Anterior cingulate cortex (tissue), 58 donors: ENCODE measurements at places on chromosomes 1 and 21.
A peak's percentile ranks its signal among the peaks of the same experiment; 100 is the strongest.

DNA sequence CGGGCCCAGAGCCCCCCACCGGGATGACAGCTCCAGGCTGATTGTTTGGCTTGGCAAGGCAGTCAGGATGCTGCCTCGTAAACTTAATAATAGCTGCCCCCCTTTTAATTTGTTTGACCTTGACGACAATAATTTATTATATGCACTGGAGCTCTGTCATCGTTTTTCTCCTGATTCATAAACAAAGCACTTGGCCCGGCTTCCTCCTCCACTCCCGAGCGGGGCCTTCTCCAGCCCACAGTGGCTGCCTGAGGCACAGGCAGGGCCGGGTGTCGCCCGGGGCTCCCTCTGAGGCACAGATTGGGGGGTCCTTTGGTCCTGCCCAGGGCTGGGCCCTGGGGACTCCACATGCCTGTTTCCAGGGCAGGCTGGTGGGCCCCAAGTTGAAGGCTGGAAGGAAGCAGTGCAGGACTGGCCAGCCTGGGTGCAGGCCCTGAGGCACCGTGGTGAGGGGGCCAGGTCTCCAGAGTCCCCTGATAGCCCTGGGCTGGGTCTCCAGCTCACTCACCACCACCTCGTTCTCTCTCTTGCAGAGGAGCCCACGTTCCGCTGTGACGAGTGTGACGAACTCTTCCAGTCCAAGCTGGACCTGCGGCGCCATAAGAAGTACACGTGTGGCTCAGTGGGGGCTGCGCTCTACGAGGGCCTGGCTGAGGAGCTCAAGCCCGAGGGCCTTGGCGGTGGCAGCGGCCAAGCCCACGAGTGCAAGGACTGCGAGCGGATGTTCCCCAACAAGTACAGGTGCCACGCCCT, 52.0 kb upstream of the ARHGEF16 start:
- DNase-seq: no peak

GRCh38 chr1:109267743-109268300, 15.1 kb downstream of the PSRC1 start:
- DNase-seq: no peak

- DNase-seq: no peak
Observed at GRCh38 chr1:113784104-113784779, 25.0 kb upstream of the PHTF1 start.

- DNase-seq: no peak
Observed at GRCh38 chr21:33864150-33864549, 51.5 kb downstream of the ATP5PO start.

DNA sequence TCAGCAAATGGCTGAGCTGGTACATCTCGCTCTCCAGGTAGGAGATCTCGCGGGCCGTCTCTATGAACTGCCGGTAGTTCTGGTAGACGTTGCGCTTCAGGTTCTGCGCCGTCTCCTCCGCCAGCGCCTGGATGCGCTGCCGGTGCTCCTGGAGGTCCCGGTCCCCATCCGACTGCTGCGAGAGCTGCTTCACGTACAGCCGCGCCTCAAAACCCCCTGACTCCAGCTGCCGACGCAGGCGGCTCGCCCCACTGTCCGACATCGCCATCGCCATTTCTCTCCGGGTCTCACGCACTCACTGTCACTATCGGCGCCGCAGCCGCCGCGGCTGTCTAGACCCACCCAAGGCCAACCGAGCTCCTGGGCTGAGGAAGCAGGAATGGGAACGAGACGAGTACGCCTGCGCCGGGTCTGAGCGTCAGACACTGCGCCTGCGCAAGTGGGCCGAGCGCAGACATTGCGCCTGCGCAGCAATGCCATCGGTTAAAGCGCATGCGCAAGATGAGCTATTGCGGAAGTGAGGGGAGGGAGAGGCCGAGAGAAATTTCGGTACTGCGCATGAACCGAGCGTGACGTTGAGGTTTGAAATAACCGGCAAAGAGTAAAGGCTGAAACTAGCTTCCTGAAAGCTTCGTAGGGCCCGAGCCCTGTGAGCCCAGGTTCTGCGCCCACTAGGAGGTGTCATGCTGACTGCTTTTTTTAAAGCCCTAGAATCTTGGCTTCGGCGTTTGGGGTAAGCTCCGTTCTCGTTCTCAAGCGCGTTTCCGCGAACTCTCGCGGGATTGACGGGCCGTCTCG, at the start of gene EXOC8:
TSS of gene EXOC8 (minus strand) at position 381 of the 798 bp plus-strand sequence. CDS start at position 274, 107 bp downstream.
- DNase-seq: peak; percentile 85

DNA sequence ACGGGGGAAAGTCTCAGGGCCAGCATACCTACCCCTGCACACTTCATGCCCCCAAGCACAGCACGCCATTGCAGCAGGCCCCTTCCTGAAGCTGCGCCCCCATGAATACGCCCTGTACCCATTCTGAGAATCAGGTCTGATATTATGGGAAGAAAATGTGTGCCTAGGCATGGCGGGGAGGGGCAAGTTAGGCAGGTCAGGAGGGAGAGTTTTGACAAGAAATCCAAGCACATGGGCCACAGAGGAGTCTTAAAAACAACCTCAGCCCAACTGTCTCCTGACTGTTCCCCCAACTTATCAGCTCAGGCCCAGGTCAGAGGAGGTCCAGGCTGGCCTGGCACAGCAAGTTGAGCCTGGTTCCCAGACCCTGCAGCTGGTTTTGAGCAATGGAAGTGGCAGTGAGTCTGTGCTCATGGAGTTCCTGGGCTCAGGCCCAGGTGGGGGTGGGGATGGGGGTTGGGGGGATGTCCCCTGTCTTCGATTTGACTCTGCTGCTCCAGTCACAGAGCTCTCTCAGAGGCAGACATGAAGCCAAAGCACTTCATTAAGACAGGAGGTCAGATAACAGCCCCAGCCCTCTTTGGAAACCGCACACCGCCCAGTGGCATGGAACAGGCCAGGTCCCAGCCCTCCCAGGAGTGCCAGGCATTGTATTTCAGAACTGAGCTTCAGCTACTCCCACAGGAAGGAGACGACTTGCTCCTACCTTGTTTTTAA, 20.6 kb upstream of the BCAR3 start:
- no peak for DNase-seq

GRCh38 chr1:233367057-233367803, 39.7 kb downstream of the MAP3K21 start:
- DNase-seq: no peak

GRCh38 chr1:18536356-18536755, 55.6 kb downstream of the KLHDC7A start:
- no peak for DNase-seq
